ENCODE measurements at places on chromosomes 3 and 15.

GRCh38 chr3:10655105-10655504 lies 149.7 kb upstream of the ATP2B2 start:
- DNase-seq, result no peak

- DNase-seq, result no peak
These were observed 12.2 kb downstream of the ZDHHC3 start for GRCh38 chr3:44963571-44964325.

GRCh38 chr15:27426805-27427204 lies 455.8 kb downstream of the GABRG3 start:
- DNase-seq, result no peak

DNA sequence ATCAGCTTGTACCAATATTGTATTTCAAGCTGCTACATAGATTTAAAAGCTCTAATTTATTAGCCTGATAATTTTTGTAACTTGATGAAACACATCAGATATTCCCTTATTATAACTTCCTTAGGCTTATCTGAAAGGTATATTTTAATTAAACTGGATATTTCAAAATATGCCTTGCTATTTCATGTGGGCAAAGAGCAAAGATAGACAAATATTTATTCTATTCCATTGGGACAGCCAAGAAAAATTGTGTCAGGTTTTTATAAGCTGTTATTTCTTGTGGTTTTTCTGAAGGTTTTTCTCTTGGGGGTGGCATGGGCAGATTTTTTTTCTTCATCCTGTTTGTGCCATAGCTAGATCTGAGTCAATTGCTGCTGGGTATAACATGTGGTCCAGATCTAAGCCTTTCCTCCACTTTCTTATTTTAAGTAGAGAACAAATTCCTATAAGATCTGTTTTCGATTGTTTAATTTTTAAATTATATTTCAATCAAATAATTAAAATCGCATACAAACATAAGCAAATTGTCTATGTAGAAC lies 249.5 kb downstream of the NAALADL2 start:
- DNase-seq, result no peak

DNA sequence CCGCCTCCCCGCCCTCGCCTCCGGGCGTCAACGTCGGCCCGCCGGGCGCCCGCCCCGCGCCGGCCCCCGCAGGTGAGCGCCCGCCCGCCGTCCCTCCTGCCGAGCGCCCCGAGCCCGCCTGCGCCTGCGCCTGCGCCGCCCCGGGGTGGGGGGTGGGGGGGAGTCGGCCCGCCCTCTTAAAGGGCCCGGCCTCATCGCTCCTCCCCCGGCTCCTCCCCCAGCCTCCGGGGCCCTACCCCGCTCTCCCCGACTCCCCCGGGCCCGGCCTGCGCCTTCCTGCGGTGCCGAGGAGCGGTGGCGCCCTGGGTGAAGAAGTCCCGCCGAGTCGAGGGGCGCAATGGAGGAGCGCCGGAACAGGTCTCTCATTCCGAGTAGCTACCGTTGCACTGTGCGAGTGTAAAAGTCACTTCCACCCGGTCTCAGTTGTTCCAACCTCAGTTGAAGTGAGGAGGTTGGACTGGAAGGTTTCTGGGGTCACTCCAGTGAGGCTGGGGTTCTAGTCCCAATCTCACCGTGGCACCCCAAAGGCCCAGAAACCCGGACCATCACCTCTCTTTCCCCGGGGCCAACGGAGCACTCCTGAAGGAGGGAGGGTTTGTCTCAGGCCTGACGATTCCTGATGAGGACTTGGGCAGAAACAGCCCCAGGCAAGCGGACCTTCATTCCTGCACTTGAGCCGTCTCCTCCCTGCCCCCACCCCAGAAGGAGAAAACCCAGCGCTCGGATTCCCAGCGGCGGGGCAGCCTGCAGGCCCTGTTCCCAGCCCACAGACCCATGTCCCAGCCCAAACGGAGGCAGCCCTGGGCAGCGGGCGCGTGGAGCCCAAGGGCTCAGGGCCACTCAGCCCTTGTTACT lies 1.5 kb upstream of the TNK2 start:
- DNase-seq, result peak; percentile 92

DNA sequence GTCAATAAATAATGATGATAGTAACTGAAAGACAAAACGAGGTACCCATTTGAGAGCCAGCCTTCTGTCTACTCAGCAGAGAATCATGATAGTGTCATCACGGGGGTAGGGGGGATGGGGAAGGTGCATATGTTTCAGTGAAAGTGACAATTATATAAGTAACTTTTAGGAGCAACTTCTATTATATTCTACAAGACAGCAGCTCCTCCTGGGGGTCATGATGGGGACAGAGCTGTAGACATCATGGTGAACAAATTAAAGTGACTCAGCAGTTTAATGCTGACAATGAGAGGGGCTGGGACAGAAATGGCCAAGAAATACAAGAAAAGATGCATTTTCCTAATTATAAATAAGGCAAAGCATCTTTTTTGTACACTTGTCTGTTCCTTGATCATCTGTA lies 11.8 kb downstream of the CAPN3 start:
- no peak for DNase-seq

DNA sequence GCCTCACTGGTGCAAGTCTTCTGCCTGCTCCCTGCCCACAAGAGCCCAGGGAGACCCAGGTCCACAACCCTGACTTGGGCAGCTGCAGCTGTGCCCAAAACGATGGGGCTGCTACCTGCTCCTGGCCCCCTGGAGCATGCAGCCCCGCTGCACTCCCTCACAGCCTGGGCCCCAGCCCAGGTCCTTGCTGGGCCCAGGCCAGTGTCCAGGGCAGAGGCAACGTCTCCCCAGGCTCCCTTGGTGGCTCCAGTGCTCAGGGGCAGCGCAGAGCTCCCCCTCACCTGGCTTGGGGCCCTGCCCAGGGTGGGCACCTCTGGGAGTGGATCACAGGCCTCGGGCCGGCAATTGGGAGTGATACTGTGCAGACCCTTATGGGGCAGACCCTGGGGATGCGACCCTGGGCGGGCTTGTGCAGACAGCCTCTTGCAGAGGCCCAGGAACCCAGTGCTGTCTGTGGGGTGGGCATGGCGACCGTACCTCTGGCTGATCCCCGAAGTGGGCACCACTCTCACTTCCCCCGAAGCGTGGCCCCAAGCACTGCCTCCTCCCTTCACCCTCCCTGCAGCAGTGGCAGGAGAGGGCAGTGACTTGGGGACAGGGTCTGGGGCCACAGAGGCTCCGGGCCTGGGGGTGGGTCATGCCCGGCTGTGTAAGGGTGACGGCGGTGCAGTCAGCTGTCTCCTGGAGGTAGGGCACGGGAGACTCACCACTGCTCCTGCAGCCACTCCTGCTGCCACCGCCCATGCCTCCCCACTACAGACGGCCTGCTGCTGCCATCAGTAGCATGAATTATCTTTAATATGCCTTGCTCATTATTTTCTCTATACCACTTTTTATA lies 255.9 kb downstream of the DOCK3 start:
- no peak for DNase-seq

GRCh38 chr3:102163039-102163817 lies 271.6 kb upstream of the ZPLD1 start:
- DNase-seq, result no peak

GRCh38 chr15:67715170-67715569 lies 110.1 kb upstream of the SKOR1 start:
- no peak for DNase-seq

DNA sequence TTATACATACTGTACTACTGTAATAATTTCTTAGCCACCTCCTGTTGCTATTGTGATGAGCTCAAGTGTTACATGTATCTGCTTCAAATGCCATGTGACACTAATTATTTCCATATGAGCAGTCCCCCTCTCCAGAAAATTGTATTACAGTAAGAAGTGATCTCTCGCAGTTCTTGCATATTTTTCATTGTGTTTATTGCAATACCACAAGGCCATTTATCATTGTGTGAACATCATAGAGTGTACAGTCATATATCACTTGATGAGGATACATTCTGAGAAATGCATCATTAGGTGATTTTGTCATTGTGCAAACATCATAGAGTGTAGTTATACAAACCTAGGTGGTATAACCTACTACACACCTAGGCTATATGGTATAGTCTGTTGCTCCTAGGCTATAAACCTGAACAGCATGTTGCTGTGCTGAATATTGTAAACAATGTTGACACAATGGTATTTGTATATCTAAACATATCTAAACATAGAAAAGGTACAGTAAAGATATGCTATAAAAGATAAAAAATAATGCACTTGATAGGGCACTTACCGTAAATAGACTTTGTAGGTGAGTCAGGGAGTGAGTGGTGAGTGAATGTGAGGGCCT lies 189.6 kb upstream of the MLF1 start:
- no peak for DNase-seq

GRCh38 chr3:113141543-113141942 lies 69.8 kb upstream of the BOC start:
- no peak for DNase-seq

DNA sequence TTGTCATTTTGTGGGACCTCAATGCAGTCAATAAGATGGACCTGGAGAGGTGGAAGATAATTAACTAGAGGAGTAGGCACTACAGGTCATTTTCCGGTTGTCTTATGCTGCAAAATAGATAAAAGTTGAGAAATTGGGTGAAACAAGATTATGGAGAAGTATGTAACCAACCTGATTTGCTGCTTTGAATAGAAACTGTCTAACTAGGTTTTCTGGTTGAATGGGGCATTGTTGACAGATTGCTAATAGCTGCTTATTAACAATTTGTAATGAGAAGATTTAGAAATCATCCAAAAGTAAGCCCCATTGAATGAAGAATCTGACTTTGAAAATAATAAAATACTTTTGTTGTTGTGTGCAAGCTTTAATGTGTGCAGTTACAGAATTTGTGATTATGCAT lies 26.2 kb downstream of the PIAS1 start:
- no peak for DNase-seq

DNA sequence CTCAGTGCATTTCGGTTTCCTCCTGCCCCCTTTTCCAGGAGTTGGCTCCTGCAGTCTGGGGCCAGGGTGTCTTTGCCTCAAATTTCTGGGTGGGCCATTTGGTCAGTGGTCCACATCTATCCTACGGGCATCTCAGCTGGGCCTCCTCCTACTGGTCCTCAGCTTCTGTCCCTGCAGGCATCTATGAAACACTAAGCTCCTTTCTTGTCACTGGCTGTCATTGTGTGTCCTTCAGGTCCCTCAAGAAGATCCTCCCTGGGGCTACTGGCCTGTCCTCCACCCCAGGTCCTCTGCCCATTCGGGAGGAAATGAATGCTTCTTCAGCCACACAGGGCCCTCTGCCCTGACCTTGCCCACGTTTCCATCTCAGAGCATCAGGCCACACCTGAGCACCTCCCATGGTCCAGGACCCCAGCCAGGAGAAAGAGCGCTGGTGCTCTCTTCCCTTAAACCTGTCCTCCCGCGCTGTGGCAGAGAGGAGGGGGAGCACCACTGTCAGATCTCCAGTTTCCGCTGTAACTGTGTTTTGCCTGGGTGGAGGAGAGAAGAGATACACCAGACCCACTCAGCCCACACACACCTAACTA lies 1.8 kb downstream of the PRR23E start:
- no peak for DNase-seq

DNA sequence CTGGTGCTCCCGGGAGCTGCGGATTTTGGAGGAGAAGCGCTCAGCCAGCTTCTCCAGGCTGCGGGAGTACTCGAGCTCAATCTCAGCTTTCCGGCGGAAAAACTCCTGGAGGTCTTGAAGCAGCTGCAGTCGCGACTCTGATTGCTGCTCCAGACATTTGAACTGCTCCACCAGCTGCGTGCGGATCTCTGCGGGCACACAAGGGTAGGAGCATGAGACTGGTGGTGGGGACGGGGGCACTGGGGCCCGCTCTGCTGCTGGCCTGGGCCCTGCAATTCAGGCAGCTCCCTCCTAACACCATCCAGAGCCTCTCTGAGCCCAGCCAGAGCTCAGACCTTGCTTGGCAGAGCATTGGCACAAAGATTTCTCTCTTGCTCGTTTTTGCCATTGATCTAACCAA lies 124.7 kb downstream of the SRGAP3 start:
- no peak for DNase-seq

DNA sequence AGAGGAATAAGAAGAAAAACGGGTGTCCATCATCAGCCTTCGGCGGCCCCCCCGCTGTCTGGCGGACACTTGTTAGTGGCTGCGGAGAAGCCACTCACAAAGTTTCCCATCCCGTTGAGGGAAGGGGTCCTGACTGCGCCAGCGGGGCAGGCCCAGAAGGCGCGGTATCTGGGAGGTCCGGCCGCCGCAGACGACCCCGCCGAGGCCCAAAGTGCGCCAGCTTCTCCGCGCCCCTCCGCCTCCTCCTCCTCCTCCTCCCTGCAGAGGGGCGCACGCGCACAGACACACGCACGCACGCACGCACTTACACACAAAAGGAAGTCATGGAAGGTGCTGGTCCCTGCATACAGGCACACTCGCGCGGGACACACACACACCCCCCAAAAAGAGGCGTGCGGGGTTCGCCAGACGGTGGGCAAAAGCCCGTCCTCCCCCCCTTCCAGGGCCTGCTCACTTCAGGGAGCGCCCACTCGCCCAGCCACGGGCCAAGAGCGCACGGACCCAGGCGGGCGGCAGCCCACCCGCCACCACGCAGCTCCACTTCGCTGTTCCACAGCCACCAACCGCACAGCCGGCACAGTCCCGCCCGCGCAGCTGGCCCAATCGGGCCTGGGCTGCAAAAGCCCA lies 18.0 kb downstream of the ZNF148 start:
- peak; percentile 29 for DNase-seq

GRCh38 chr3:49081429-49081828 lies 12.4 kb downstream of the QRICH1 start:
- no peak for DNase-seq

DNA sequence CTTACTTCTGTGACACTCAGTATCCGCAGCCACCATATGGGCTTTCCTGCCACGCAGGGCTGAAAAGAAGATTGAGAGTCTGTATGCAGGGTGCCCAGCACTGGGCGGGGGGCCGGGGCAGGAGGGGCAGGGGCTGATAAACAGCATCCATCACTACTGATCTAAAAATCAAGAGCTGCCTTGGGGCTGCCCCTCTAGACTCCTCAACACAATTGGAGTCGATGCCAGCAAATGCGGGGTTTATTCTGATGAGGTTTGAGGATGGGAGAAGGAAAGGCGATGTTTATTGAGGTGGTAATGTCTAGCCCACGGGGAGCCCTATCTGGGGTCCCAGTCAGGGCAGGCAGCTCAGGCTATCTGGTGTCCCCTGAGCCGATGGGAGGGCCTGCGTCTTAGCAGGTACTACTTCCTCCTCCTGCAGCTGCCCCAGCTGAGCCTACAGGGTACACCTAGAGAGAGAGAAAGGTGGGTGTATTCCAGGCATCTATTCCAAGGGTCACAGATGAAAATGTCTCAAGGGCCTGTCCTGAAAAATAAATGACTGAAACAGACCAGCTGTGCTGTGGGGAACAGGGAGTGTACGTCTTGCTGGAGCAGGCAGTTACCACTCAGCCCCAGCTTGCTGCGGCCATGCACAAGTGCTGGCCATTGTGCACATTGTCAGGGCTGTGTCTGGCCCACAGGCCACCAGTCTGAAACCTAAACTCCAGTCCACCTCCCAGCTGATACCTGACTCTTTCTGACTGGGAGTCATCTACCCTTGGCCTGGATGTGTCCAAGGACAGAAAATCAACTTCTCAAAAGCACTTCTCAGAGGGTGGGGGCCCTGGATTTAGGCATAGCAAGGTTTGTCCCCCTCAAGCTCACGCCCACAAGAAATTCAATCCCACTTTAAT lies 19.5 kb downstream of the ISG20 start:
- no peak for DNase-seq

- DNase-seq, result no peak
These were observed 113.8 kb downstream of the ITPR1 start for GRCh38 chr3:4606911-4607310.
